ENCODE measurements at places on chromosomes 6 and 20.

DNA sequence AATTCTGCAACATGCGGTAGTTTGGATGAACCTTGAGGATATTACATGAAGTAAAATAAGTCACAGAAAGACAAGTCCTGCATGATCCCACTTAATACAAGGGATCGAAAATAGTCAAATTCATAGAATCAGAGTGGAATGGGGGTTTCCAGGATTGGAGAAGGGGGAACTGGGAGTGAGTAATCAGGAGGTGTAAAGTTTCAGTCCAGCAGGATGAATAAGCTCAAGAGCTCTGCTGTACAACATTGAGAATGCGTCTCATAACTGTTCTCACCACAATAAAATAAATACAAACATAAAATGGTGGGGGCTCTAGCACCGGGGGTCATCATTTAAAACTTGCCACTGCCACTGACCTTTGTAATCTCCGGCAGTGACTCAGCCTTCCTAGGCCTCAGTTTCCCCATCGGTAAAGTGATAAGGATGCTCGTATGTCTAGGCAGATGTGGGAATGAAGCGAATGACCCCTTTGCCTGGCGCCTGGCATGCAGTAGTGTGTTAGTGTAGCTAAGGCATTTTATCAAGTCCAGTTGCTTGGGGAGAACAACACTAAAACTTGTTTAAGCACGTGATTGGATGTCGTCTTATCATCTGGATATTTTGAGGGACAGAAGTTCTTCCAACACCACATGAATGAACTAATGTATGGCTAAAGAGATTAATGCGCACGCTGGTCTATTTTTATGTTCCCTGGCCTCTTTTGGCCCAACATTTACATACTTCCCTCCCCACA, 421.1 kb downstream of the QKI start:
- DNase-seq, result no peak

- DNase-seq, result no peak
These were observed 64.4 kb downstream of the TMEM242 start for GRCh38 chr6:157258878-157259277.

DNA sequence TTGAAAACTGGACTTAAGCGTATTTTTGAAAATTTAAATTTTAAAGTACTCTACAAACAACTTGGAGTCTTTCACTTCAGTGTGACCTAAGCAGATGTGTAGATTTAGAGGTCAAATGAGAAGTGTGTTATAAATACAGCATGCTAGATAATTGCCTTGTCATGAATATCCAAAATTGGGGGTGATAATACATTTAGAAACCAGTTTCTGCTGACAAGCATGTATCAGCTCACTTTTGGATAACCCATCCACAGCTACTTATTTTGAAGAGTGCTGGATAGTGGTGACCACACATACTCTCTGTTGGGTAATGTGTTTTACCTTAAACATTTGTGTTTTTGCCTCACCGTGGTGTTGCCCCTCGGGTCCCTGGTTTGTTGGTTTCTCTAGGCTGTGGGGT, 14.9 kb downstream of the RREB1 start:
- DNase-seq, result no peak

GRCh38 chr6:35603326-35604202, 85.2 kb downstream of the FKBP5 start:
- no peak for DNase-seq

DNA sequence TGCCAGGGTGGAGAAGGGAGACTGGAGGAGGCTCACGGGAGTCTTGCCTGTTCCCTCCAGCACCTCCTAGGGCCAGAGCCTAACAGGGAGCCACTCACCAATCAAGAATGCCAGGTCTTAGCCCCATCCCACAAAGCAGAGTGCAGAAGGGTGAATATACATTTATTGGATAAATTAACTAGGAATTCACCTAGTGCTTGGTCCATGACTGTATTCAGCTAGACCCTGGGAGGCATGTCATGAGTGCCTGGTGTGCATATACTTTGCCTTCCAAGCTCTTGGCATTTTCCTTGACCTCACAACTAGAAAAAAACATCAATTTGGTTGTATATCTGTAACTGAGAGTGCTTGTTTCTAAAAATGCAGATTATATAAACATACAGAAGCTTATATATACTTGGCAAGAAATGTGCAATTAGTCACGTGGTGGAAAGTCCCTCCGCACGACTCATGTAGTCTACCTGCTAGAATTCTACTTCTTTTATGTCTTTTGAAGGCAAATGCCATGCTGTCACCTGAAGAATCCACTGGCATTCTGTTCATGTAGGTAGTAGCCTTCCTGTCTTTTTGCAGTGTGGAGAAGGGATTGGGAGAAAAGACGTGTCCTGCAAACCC, 991.0 kb downstream of the KIF16B start:
- DNase-seq, result no peak

- no peak for DNase-seq
These were observed 95.3 kb upstream of the ARMC2 start for GRCh38 chr6:108752733-108753590.

GRCh38 chr6:39801456-39802251, 9.5 kb downstream of the DAAM2 start:
- no peak for DNase-seq

DNA sequence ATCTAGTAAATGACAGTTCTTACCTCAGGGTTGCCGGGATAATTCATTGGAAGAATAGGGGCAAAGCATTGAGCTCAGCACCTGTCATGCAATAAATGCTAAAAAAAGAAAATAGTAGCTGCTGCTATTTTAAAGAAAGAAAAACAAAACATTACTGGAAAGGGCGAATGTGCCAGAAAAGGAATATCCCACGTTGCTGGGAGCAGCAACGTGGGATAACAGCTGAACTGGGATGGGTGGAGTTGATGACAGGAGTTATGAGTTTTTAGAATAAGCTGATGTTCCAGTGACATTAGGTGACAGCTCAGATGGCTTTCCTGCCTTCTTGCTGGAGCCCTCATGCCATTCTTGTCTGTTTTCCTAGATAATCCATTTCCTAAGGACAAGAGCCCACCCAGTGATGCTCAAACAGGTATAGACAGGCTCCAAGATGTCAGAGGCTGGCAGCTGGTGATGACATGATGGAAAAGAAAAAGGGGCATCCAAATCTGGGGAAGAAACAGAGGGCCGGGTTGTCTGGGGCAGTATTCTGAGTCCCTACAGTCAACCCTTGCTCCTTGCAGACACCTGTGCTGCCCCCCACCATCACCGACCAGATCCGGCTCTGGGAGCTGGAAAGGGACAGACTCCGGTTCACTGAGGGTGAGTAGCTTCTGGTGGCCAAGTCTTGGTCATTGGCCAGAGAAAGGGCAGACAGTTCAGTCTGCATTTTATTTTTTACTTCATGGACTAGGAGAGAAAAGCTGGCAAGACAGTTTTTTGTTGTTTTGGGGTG, 1.1 kb upstream of the VARS2 start:
- DNase-seq, result no peak

GRCh38 chr6:53294095-53294494, 54.7 kb downstream of the ELOVL5 start:
- DNase-seq, result no peak

DNA sequence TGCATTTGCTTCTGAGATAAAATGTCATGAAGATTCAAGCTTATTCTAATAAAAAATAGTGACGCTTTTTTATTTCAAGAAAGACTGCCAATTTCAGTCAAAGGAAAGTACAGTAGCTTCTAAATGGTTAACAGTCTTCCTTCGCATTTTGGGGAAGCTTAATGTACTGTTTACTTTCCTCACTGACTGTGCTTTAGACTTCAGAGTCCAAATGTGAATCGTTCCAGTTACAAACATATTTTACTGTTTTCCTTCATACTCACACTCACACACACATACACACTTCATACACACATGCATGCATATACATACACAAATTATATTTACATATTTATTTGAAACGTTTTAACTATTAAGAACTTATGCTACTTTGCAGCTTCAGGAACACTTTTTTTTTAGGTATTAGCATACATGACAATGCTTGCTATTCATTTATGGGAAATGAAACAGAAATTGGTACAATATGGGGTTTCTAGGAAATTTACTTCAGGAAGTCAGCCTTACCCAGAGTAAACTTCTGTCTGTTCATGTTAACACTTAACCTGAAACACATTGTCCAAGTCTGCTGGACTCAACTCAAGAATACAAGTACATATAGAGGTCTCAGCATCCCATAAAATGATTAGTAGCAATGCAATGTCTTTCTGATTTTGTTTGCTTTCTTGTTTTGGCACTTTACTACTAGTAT, 145.4 kb downstream of the RPS12 start:
- no peak for DNase-seq

GRCh38 chr20:44495257-44495656, 19.6 kb downstream of the TTPAL start:
- DNase-seq, result no peak

GRCh38 chr20:59829786-59830664, 103.4 kb downstream of the SYCP2 start:
- peak; percentile 15 for DNase-seq

DNA sequence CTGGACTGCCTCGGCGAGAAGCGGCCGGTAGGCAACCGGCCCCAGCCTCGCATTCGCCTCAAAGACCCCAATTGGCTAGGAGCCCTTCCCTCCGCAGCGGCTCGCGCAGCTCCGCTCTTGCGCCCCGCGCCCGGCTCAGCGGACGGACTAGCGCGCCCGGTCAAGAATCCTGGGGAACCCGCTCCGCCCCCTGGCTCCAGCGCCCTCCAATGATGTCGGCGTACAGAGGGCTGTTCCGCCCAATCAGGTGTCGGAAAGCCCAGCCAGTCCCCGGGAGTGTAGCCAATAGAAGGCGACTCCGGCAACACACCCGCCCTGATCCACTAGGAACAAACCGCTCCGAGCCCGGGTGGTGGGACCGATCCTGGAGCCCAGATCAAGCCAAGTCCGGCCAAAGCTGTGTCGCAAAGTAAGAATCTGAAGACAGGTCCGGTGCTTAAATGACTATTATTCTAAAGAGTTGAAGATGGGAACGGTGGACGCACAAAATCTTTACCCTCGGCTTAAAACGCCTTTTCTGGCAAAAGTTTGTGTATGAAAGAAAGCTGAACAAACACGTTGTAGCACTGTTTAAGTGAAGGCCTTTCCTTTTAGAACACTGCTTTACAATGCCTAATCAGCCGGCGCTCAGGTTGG, 132.2 kb downstream of the OGFRL1 start:
- DNase-seq, result no peak

- no peak for DNase-seq
These were observed 39.1 kb downstream of the SUN5 start for GRCh38 chr20:32965115-32965514.

GRCh38 chr6:63058601-63059000, 152.7 kb upstream of the FKBP1C start:
- no peak for DNase-seq

DNA sequence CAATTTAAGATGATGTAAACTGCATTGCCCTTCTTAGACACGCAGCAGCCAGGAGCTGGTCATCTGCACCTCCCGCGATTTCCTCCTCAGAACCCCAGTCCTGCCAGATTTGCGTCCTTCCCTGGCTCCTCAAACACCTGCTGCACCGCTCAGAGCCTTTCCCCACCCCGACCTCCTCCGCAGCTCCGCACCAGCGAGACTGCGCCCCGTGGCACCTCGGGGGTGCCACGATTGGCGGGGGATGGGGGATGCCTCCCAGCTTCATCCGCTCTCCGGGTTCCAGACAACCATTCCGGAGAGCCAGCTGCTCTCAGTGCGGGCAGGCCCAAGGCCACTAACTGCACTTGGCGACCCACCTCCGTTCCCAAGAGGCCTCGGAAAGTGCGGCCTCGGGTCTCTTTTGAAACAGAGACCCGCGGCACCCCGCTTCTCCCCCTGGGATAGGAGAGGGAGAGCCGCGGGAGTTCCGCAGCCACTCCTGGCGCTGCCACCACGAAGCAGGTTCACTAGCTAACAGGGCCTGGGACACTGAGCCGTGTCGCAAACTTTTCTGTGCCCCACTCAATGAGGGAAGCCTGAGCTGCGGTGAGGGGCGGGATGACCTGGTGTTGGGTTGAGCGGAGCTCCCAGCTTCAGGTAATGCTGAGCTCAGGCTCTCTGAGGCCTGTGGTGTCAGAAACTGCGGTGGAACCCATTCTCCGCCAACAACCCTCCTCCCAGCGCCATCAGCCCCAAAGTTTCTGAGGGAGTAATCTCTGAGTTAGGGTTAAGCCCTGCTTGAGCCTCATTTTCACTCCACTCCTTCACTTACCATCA, 7.3 kb upstream of the TFAP2A start:
- DNase-seq, result no peak

DNA sequence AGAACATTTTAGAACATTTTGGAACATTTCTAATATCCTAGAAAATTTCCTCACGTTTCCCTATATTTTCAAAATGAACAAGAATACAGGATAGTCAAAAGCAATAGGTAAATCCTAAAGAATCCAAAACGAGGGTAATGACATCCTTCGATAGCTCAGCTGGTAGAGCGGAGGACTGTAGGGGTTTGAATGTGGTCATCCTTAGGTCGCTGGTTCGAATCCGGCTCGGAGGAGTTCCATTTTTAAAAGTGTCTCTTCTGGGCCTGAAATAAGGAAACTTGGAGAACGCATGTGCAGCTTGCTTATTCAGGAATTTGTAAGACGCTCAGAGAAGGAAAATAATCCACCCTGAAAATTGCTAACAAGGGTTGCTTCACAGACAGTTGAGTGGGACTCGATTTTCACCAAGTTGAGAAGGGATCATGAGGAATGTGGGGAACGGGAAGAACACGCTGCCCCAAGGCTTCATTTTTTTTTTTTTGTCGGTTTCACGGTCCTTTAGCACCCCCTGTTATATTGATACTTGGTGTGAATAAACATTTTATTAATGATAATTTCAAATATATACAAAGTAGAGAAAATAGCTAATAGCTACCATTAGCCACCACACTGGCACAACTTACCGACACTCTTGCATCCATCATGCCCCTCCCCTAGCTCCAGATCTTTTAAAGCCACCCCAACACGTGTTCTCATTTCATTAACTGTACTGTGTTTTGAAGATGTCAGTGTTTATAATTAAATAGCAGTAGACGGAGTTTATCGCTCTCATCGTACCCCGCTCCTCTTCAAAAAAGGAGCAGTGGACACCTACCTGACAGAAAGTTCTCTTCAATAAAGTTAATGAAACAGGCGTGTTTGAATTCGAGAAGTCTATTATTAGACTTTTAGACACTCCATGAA, 1.8 kb upstream of the ABT1 start:
- peak; percentile 35 for DNase-seq

GRCh38 chr20:10557685-10558084, 116.1 kb downstream of the JAG1 start:
- no peak for DNase-seq
